Stimulated activated CD8-positive, alpha-beta memory T cell treated with anti-CD3 and anti-CD28 coated beads, Interleukin-12 subunit alpha, Interleukin-12 subunit beta, amount 100 ng/mL, for 4 hours (primary cell): ENCODE measurements at places on chromosomes 12 and 14.

DNA sequence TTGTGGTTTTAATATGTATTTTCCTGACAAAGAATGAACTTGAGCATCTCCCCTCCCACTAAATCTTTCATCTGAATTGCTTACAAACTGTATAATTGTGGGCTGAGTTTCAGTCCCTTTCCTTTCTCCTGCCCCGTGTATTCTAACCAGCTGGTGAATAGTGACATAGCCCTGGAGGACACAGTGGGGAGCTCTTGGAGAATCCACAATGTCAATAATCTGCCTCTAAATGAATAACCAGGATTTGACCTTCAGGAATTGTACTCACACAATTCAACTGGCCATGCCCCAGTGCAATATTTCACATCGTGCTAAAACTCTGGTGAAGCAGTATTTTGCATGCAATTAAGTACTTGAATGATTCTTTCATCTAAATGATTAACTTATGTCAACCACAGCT lies 177.2 kb downstream of the C12orf42 start:
- no peak for DNase-seq

DNA sequence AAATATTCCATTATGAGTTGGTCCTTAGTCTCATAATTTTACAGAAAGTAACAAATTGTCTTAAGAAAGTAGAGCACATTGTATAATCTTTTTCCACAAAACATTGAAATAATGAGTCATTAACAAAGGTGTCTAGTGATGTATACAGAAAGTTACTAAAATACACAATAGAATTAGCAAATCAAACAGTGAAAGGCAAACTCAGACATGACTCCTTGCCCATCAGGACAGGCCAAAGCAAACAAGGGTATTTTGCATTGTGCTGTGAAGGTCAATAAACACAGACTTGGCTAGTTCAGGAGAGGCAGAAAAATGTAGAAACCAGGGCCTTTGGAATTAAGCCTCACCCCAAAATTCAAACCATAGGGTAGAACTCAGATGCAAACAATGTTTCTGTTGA lies 37.3 kb downstream of the SIX4 start:
- no peak for DNase-seq

- no peak for DNase-seq
Observed at GRCh38 chr12:69274861-69275260, 35.5 kb downstream of the CPSF6 start.

DNA sequence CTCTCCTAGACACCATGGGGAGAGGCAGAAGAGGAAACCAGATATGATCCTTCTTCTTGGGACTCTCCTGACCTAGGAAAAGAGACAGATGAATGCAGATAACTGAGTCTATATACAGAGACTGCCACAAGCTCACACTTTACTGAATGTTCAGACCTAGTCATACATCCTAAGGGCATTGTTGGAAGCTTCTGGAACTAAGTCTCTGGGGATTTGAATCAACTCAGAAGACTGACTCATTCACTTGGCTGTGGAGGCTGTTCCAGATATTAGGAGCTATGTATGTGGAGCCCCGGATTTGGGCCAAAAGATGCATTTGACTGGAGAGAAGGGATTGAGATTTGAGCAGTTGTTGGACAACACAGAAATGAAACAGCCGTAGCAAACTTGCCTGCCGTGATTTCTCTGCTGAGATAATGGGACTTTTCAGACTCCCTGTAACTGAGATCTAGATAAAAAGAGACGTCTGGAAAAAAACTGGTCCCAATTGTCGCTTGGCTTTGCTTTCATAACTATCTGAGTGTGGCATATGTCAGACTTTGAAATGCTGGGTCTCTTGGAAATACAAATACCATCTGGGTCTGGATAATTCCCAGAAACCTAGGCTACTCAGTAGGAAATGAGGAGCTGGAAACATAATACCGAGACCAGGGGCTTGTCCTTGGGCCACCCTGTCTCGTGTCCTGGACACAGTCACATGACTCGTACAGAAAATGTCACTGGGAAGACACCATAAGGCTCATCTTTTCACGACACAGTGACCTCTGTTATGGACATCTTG lies 396.8 kb downstream of the NUAK1 start:
- no peak for DNase-seq

- no peak for DNase-seq
Observed at GRCh38 chr12:124132530-124132929, 159.5 kb downstream of the ZNF664 start.

DNA sequence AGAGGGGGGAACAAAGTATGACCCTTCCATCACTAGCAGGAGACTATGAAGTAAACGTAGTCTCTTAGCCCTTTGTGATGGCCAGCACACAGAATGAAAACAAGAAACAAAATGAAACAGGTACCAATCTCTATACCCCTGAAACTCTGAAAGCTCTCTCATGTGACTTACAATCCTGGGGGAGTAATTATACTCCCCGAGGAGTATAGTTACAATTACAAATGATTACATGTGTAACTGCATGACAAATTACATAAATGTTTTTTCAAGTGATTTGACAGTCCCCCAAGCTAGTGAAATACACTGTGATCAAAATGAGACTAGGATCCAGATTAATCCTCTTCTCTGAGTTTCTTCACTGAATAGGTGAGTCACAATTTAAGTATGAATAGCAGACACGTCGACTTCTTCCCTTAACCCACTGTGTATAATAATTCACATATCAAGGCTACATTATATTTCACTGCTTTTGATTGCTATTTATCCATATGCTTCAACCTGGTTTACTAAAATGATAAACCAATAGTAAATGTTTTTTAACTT lies 74.0 kb downstream of the SPTSSA start:
- no peak for DNase-seq

- DNase-seq: no peak
Observed at GRCh38 chr12:42744539-42745182, 155.1 kb upstream of the PRICKLE1 start.

DNA sequence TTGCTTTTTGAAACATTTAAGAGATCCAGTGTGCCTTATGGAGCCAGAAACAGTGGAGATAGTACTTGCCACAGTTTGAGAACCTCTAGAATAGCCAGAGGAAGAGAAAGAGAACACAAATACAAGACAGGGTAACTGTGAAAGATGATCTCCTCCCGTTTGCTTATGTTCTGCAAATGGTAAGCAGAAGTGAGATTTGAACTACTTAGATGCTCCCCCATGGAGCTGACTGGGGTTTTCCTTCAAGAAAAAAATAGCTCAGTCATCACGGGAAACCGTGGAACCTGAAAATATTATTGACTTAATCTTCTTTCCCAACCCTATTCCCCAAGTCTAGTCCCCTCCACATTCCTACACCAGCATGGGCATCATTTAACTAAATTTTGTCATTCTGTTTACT lies 87.1 kb downstream of the KIF21A start:
- DNase-seq: no peak

GRCh38 chr14:20846560-20846959 lies 43.9 kb upstream of the RNASE1 start:
- no peak for DNase-seq

DNA sequence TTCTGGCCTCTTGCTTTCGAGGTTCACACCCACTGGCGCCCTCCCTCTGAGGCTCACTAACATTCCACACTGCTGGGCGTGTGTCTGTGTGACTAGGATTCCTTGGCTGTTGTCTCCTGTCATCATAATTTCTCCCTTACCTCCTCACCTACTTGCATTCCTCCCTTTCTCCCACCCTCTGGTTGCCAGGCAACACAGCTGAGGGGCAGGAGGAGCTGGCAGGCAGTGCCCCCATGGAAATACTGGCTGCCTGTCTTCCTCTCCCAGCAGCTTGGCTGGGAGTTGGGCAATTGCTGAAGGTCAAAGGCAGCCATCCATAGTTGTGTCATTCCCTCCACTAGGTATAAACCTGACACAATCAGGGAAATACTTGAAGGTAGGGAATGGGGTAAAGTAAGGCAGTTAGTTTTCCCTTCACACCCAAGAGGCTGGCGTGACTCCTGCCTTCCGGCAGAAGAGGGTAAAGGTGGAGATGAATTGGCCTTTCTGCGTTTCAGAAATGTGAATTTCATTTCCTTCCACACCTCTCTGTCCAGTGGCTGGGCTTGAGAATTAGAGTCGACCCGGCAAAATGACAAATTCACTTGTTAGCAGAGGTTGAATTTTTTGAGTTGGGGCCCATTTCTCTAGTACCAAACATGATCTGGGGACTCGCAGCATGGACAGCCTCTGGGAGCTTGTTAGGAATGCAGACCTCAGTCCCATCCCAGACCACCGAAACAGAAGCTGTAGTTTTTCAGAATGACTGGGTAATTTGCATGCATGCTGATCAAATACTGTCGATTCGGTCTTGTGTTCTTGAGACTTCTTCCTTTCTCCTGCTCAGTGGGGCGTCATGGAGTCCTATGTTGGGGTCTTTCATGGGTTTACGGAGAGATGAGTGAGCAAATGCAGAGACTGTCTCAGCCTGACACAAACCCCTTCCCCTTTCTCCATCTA lies 24.3 kb upstream of the EMP1 start:
- DNase-seq: no peak
